ENCODE measurements at places on chromosomes 5 and 9. TPM values are rescaled to one million over a fixed set of nuclear protein-coding genes. Genes with fewer than 3 reads are reported as not detected.

GRCh38 chr5:11903614-11904264 lies 507 bp downstream of the CTNND2 start:
- peaks cover 66% of the 10 kb centered on the region for H3K27me3 ChIP-seq
- DNase-seq: peak; percentile 76
- no peaks in the 10 kb centered on the region for H3K36me3 ChIP-seq
- no peak overlapping the region for H3K27ac ChIP-seq
- H3K4me3 ChIP-seq: peak overlapping the region; percentile 89

GRCh38 chr9:18516965-18517364 lies 43.0 kb downstream of the ADAMTSL1 start:
- H3K27me3 ChIP-seq: no peaks in the 10 kb centered on the region
- peaks cover 8% of the 10 kb centered on the region for H3K4me1 ChIP-seq
- no peak overlapping the region for H3K4me3 ChIP-seq
- H3K36me3 ChIP-seq: peaks cover 3% of the 10 kb centered on the region

- peaks cover 38% of the 10 kb centered on the region for H3K36me3 ChIP-seq
- DNase-seq: no peak
- H3K27ac ChIP-seq: no peak overlapping the region
Observed at GRCh38 chr9:95446259-95446658, 70.5 kb downstream of the PTCH1 start.

- DNase-seq: no peak
- H3K36me3 ChIP-seq: no peaks in the 10 kb centered on the region
- no peak overlapping the region for H3K4me3 ChIP-seq
- no peaks in the 10 kb centered on the region for H3K27me3 ChIP-seq
- no peak overlapping the region for H3K27ac ChIP-seq
Observed at GRCh38 chr5:109479260-109479860, 69.6 kb upstream of the PJA2 start.

- no peak for DNase-seq
- no peaks in the 10 kb centered on the region for H3K27me3 ChIP-seq
- H3K4me1 ChIP-seq: no peaks in the 10 kb centered on the region
- no peaks in the 10 kb centered on the region for H3K36me3 ChIP-seq
Observed at GRCh38 chr5:53446908-53447307, 33.5 kb upstream of the FST start.

- no peak overlapping the region for H3K4me3 ChIP-seq
- H3K4me1 ChIP-seq: peaks cover 56% of the 10 kb centered on the region
- H3K36me3 ChIP-seq: peaks cover 8% of the 10 kb centered on the region
- no peaks in the 10 kb centered on the region for H3K27me3 ChIP-seq
Observed at GRCh38 chr5:172414531-172415361, 39.6 kb downstream of the SH3PXD2B start.

DNA sequence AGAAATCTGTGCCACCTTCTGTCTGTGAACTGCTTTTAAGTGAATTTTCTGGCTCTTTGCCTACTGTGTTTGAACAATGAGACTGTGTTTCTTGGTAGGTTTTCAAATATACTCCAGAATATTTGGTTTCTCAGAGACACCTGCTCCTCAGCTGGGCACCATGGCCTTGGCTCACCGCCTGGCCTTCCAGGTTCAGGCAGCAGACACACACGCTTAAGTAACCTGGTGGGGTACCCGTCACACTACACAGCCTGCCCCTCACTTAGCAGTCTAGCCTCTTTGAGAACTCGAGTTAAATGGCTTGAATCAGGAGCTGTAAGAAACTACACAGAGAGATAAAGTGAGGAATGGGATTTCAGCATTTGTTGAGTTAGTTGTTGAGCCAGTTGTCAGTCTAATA lies 530.5 kb downstream of the MTRR start:
- H3K36me3 ChIP-seq: no peaks in the 10 kb centered on the region
- H3K4me3 ChIP-seq: no peak overlapping the region
- peaks cover 22% of the 10 kb centered on the region for H3K27me3 ChIP-seq
- DNase-seq: no peak

DNA sequence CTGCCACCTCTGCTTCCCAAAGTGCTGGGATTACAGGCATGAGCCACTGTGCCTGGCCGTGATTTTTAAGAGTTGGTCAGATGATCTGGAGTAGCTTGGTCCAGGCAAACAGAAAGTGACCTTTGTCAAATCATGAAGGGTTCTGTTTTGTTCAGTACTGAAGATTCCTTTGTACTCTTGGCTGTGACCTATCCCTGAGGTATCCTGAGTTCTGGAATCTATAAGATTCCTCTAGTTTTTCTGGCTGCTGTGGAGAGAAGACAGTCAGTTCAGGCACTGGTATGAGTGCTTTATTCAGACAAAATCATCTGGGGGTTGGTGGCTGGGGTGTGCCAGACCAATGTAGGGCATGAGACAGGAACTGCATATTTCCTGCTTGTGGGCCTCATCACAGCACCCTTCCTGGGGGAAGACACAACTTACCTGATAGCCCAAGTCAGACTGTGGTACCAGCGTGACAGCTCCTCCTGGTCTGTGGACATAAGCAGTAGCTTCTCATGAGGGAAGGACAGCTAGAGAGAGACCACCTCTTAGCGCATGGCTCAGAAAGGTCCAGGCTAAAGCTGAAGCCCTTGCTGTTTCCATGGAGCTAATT lies 3.1 kb downstream of the ARHGEF39 start:
- H3K27ac ChIP-seq: peak overlapping the region; percentile 65
- H3K4me1 ChIP-seq: peaks cover 57% of the 10 kb centered on the region
- DNase-seq: no peak
- H3K27me3 ChIP-seq: peaks cover 6% of the 10 kb centered on the region

GRCh38 chr5:167261309-167262100 lies 1029.9 kb upstream of the WWC1 start:
- no peaks in the 10 kb centered on the region for H3K4me1 ChIP-seq
- H3K27ac ChIP-seq: no peak overlapping the region
- H3K36me3 ChIP-seq: no peaks in the 10 kb centered on the region
- no peak overlapping the region for H3K4me3 ChIP-seq
- H3K27me3 ChIP-seq: no peaks in the 10 kb centered on the region
- no peak for DNase-seq

DNA sequence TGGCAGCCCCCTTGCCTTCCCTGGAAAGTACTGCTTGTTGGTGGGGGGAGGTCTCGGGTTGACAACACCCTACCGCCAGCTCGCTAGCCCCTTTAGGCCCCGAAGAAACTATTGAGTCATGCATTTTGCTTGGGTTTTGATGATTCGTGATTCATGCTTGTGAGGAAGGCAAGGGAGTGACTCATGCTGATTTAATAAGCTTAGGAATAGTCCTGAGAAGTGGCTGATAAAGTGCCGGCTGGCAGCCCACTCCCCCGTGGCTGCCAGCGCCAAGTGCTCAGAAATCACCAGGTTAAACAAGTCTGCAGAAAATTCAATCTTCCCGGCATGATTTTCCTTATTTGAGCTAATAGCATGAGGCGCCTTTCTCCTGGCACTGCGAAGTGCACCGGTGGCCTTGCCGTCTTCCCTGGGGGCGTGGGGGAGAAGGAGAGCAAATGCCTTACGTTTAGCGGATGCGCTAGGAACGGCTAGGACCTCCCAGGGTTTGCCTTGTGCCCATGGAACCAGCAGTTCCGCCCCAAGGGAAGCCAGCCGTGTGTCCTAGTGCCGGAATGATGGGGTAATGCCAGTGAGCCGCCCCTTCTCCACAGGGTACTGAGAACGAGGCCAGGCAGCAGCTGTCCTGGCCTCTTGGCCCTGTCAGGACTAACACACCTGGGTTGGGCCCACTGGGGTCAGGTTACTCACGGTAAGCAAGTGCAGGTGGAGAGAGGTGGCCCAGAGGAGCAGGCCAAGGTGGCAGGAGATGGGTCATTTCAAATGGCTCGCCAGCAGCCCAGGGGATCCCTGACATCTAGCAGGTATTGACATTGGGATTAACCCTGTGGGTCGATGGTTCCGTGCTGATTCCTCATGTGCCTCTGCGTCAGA lies 151.9 kb downstream of the MACROH2A1 start:
- peak; percentile 62 for DNase-seq
- peaks cover 55% of the 10 kb centered on the region for H3K4me1 ChIP-seq
- no peak overlapping the region for H3K27ac ChIP-seq
- H3K36me3 ChIP-seq: no peaks in the 10 kb centered on the region
- H3K4me3 ChIP-seq: peak overlapping the region; percentile 40
- peaks cover 26% of the 10 kb centered on the region for H3K27me3 ChIP-seq

NTNG2 gene
- total RNA-seq: 2.6 TPM

C6 gene
- total RNA-seq: 2.3 TPM
